ENCODE measurements at places on chromosomes 12 and 14.

- DNase-seq: no peak
Observed at GRCh38 chr12:1419849-1420371, 174.5 kb downstream of the FBXL14 start.

GRCh38 chr14:86022031-86022629 is 492.2 kb downstream of the FLRT2 start:
- DNase-seq: no peak

DNA sequence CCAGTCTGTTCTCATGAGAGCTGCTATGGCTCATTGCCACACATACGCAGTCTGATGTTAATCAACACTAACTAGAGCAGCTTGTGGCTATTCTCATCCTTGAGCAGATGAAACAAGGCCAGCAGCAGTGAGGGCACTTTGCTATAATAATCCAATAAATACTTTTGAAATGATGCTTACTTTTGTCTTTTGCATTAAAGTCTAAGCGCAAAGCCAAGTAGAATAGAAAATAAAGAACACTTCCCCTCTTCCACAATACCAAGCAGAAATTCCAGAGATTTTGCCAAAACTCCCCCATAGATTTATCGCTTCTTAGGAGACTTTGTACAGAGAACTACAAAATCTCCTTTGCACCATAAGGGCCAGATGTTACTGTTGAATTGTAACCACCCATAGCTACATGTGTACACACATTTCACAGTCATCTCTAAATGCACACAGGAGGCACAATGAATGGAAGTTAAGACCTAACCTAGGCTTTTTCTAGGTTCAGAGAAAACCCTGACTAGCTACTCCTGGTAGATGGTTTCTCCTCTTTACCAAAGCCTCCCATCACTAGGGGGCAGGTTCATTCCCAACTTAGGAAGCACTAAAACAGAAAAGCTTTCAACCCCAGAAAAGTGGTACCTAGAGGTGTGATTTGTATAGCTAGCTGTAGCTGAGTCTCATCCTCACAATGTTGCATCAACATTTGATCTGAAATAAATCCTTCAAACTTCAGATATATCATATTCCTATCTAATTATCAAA is 119.3 kb downstream of the HMGA2 start:
- no peak for DNase-seq

- DNase-seq: no peak
Observed at GRCh38 chr12:57161491-57161890, 14.1 kb upstream of the LRP1-AS start.

DNA sequence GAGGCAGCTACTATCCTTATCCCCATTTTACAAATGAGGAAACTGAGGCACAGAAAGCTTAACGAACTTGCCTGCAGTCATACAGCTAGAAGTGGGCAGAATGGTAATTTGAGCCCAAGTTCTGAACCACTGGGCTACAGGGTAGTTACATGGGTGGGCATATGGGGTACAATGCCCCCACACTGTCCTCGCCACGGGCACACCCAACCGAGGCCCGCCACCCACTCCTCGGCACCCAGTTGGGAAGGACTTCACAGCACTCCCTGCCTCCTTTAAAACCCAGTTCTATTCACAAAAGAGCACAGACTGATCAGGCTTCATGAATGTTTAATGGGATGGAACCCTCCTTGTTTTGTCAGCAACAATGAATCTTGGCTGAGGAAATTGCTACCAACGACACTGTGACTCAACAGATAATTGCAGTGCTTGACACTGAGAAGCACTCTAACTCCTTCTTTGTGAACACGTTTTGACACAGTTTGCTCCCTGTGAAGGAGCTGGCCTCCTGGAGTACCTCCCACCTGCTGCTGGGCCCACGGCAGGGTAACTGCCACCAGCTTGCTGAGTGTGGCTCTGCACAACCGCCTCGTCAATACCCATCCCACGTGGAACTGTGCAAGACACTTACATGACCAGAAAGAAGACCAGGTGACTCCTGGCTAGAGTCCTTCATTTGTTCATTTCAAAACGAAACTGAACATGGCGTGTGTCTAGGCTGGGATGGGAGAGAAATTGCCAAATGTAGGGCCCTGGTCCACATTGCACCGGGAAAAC is 63.5 kb downstream of the CLMN start:
- DNase-seq: peak; percentile 33

DNA sequence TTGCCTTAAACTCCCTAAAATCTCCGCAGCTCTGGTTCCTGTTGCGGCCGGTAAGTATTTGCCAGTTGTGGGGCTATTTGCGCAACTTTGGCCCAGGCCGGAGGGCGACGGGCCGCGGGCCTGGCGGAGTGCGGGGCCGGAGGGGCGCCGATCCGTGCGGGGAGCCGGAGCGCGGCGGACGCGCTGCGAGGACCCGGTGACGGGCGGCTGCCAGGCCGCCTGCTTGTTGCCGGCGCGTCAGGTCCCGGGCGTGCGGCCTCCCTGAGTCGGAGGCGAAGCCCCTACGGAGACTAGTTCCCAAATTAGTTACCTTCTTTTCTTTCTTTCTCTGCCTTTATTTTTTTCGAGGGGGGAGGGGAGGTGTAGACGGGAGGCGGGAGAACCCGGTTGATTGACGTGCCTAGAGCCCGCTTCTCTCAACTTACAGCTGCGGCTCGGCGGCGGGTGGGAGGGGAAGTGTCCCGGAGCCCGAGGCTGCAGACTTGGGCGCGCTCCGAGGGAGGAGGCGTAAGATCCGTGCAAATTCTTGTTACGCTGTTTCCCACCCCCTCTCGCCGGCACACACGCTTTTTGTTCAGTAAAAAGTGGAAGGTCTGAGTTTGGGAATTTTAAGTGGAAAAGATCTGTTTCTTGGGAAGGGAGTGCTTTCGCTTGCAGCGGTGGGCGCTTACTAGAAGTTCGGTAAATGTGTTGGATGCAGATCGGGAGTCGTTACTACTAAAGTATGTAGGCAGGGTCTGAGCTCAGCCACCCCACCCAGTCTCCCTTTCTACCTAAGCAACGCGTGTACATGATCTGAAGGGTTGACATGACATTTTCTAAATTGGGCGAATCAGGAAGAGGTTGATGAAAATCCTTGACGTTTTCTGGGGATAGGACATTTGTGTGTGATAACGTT is 576 bp downstream of the ZBTB1 start:
- DNase-seq: peak; percentile 50

- DNase-seq: no peak
Observed at GRCh38 chr14:55822906-55823305, 242.9 kb downstream of the KTN1 start.

- no peak for DNase-seq
Observed at GRCh38 chr14:81776531-81776930, 242.9 kb upstream of the SEL1L start.

DNA sequence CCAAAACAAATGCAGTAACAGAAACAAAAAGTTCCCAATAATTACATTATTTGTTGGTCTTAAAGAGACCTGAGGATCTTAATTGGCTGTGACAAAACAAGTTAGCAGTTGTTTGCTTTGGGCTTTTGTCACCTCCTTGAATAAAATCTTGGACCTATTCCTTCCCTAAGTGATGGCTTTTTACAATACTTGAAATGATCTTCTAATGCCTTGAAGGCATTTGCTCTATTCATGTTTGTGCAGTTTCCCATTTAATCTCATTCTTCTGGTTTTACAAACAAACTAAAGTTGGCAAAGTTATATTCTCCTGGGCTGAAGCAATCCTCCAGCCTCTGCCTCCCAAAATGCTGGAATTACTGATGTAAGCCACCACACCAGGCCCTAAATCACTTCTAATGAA is 98.8 kb downstream of the OSBPL8 start:
- no peak for DNase-seq

DNA sequence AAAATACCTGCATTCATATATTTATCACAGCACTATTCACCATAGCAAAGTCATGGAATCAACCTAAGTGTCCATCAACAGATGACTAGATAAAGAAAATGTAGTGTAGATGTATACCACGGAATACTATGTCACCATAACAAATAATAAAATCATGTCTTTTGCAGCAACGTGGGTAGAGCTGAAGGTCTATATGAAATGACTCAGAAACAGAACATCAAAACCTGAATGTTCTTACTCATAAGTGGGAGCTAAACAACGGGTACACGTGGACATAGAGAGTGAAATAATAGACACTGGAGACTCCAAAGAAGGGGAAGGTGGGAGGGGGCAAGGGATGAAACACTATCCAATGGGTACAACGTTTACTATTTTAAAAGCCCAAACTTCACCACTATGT is 37.9 kb downstream of the SLC38A1 start:
- no peak for DNase-seq

GRCh38 chr12:120056739-120057138 is 59.8 kb downstream of the RAB35 start:
- no peak for DNase-seq

- DNase-seq: no peak
Observed at GRCh38 chr14:61517911-61518384, 177.4 kb upstream of the HIF1A start.

GRCh38 chr14:92459030-92459949 is 54.3 kb upstream of the RIN3 start:
- no peak for DNase-seq

GRCh38 chr12:131442337-131442918 is 268.5 kb upstream of the SFSWAP start:
- no peak for DNase-seq

- DNase-seq: no peak
Observed at GRCh38 chr12:120399531-120399930, 30.6 kb upstream of the MSI1 start.

DNA sequence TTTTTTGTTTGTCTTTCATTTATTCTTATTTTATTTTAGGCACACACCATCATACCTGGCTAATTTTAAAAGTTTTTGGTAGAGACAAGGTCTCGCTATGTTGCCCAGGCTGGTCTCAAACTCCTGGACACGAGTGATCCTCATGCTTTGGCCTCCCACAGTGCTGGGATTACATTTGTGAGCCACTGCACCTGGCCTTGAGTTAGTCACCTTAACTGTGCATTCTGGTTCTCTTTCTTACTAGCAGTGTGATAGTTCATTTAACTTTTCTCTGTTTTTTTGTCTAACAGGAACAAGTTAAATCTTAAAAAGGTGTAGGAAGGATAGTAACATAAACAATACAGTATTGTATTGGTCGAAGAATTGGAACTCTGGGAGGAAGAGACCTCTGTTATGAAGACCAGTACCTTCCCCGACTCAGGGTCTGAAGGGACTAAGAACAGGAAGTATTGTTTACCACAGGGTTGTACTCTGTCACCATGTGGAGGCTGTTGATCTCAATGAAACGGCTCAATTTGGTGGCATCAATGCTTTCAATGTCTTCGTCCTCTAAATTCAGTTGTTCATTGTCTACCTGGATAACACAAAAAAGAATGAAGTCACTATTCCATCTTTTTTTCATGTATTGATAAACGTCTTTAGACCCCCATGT is 17.7 kb downstream of the ERP27 start:
- DNase-seq: no peak

DNA sequence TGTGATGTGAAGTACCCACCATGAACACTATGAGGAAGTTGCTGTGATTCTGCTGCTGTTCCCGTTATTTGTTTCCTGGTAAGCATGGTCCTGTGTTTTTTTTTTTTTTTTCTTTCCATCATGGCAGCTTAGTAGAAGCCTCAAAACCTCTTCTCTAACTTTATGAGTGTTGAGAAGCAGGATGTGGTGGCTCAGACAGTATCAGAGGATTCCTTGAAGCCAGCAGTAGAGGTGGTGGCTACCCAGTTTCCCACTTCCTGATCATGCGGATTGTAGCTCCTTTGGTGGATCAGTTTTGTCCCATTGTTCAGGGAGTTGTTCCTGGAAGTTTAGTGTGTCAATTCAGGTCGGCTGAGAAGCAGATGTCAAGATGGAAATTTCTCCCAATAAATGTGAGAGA is 175.8 kb downstream of the ATP23 start:
- DNase-seq: no peak

DNA sequence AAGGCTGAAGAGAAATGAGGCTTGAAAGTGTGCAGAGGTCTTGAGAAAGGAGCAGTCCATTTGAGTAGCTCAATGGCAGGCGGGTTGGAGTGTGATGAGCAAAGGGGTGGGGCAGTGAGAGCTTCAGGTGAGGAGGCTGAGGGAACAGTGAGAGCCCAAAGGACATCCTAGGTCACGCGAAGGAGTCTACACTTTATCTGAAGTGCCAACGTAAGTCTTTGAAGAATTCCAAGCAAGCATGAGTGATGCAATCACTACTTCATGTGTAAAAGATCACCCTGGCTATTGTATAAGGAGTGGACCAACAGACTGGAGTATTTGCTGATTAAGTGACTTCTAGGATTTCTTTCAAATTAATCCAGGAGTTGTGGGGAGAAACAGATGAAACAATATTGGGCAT is 159.9 kb upstream of the HIF1A start:
- DNase-seq: no peak

DNA sequence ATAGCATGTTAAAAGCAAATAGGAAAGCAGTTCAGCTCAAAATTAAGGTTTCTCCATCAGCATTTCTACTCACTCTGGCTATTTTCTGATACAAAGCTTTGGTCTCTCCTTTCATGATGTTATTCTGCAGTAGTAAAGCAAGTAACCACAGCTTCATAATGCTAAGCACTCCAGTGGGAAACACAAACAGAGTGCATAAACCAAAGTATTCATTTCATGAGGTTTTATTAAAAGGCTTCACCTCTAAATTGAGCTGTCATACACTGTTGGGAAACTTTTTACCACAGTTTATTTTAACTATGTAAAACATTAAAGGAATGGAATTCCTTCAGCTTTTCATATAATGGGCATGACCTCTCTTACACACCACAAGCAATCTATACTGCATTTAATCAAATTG is 157.9 kb upstream of the LMO3 start:
- DNase-seq: no peak

DNA sequence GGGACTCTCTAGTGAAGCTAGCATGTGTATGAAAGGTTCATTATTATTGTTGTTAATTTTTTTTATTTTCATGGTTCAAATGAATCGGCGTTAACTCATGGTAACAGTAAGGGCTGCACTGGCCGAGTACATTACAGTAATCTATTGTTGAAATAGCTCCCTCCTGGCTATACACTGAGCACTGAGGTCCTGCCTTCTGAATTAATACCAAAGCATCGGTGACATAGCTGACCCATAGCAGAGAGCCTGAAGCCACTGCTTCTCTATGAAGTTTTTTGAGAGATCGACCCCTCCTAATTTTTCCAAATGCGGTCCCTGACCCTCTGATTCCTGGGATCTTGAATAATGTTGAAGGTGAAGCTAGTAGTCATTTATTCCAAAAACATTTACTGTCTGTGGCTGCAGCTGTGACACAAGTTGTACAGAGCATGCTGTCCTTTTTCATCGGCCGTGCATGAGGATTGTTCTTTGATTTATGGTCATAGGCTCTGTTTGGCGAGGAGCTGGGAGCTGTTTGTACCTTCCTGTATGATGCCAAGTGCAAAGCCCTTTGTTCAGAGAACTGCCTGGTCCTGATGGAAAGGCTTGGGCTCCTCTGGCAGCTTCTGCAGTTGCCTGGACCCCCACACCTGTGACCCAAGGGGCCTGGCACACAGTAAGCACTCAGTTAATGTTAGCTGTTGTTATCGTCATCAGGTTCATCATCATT is 486.5 kb downstream of the EGLN3 start:
- DNase-seq: no peak

DNA sequence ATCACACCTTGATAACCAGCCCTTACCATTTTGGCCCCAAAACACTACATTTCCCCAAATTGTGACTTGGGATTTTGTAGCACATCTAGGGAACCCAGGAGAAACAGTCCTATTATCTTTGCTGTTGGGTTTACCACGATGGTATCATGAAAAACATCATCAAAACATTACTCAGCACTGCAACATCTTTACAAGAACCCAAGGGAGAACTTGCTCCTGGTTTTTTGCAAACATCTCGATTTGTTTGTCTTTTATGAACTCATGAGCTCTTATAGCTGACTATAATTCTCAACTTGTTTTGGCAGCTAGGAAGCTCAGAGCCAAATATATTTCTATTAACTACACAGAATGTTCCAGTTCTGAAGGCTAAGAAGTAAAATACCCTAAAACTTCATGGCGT is 65.7 kb downstream of the TBX5 start:
- no peak for DNase-seq
